DND-41 (cell line): ENCODE measurements at places on chromosomes 1 and 21.

DNA sequence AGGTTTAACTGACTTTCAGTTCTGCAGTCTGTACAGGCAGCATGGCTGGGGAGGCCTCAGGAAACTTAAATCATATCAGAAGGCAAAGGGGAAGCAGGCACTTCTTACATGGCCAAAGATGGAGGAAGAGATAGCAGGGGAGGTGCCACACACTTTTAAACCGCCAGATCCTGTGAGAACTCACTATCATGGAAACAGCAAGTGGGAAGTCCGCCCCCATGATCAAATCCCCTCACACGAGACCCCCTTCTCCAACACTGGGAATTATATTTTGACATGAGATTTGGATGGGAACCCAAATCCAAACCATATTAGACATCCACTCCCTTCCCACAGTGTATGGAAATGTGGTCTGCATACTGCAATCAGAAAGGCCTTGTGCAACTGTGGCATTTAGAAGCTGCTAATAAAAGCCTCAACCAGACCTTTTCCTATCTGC, 148.2 kb downstream of the FCRL5 start:
- no peak for DNase-seq

DNA sequence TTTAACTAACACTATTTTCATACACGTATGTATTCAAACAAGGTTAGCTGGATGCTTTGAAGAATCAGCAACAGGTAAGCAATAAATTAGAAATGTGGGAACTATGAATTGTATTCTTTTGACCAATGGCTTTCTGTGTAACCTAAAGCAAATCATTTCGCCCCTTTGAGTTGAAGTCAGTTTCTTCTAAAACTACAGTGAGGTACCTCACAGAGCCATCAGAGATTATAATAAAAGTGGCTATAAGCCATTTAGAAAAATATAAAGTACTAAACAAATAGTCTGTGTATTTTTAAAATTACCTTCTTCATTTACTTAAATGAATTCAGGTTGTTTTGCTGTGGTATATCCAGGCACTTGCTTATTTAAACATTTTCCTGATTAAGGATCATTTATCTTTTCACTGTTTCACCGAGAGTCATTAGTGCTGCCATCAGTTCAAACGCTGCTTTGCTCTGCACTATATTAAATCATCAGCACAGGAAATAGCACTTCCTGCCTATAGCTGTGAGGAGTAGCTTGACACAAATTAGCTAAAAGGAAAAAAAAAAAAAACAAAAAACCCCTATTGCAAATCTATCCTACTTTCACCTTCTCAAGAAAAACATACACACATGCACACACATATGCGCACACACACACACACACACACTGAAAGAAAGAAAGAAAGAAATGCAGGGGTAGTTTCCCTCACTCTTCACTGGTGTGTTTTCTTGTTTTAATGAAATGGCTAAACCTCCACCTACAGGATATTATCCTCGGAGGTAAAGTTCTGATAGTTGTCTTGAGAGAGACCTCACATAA, 39.8 kb upstream of the C1orf105 start:
- DNase-seq: peak; percentile 52

- DNase-seq: no peak
These were observed 6.9 kb upstream of the ZNF362 start for GRCh38 chr1:33249422-33249821.

DNA sequence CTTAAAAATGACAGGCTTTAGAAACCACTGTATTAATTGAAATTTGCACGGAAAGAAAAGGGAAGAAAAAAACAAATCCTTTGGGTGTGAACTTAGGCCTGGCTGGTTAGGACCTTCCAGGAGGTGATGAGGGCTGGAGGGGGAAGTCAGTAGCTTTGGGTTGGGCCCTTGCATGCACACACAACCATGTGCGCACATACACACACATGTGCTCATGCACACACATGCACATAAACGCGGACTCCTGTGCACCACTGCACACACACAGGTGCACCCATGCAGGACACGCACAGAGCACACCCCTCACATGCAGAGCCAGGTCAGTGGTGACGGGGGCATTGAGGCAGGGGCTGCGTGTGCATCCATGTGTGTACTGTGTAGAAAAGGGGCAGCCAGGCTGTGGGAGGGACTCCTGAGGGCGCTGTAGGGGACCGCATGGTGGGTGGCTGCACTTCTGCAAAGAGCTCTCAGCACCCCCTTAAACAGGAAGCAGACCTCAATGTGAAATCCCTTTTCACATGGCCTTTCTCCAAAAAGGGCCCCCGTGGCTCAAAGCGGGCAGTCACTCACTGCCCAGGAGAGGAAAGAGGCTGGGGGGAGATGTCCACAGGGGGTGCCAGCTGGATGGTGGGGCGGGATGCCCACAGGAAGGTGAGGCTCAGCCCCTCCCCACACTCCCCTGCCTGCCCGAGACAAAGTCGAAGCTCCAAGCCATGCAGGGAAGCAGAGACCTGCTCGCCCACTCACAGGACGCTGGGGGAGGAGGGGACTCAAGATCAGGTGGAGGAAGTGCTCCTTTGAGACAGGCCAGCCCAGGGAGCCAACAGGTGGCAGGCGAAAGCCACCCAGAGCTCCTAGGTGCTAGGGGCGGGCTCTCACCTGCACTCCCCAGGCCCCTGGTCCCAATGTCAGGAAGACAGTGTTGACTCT, 95.2 kb downstream of the ITPKB start:
- DNase-seq: no peak

DNA sequence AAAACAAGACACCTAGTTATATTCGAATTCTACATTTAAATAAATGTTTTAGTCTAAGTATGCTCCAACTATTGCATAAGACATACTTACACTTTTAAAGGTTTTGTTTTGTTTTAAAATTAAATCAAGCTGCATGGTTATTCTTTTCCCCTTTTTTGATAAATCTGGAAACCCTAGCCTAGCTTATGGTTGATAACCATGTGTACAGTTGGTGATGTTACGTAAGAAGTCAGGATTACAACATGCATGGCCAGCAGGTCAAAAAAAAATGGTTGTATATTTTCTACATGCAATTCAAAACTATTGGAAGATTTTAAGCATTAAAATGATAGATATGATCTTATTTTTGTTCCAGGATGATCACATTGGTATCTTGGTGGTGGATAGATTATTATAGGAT, 1600.6 kb downstream of the PLA2G4A start:
- no peak for DNase-seq

GRCh38 chr1:10791105-10791951, 5.1 kb downstream of the CASZ1 start:
- no peak for DNase-seq
